A549 treated with CpdA at 1 μM for 4 hours (cell line): ENCODE measurements at places on chromosomes 3 and 15. TPM values are rescaled to one million over a fixed set of nuclear protein-coding genes. Genes with fewer than 3 reads are reported as not detected.

The ONECUT1 gene
- total RNA-seq = 0.16 to 0.32 TPM (median 0.17 TPM) in 5 replicates

The CRABP1 gene
- 0.71 to 1.9 TPM (median 1.6 TPM) in 5 replicates for total RNA-seq

The SAMMSON gene
- not detected in 5 replicates for total RNA-seq

The TTC21A gene
- total RNA-seq = 1.4 to 1.9 TPM (median 1.5 TPM) in 5 replicates

The RNU5B-1 gene
- total RNA-seq = not detected in 5 replicates
